ENCODE measurements at places on chromosomes 13 and 19. TPM values are rescaled to one million over a fixed set of nuclear protein-coding genes. Genes with fewer than 3 reads are reported as not detected.

The FAM216B gene
- not detected for total RNA-seq

The MAP4K1 gene
- 262 TPM for total RNA-seq

The DZIP1 gene
- not detected for total RNA-seq

The CABP5 gene
- total RNA-seq: not detected

- peak; percentile 65 for DNase-seq
- no peak overlapping the region for H3K27ac ChIP-seq
- H3K27me3 ChIP-seq: no peaks in the 10 kb centered on the region
- H3K36me3 ChIP-seq: no peaks in the 10 kb centered on the region
- no peaks in the 10 kb centered on the region for H3K4me1 ChIP-seq
- no peak overlapping the region for H3K4me3 ChIP-seq
Observed at GRCh38 chr19:10478903-10479384, 24.2 kb downstream of the KEAP1 start.

GRCh38 chr13:76708138-76708688 is 178.0 kb downstream of the KCTD12 start:
- no peaks in the 10 kb centered on the region for H3K27me3 ChIP-seq
- no peak for DNase-seq
- H3K36me3 ChIP-seq: no peaks in the 10 kb centered on the region
- no peak overlapping the region for H3K27ac ChIP-seq
- H3K4me1 ChIP-seq: no peaks in the 10 kb centered on the region

GRCh38 chr19:35118268-35119020 is 2.8 kb downstream of the FXYD3 start:
- H3K36me3 ChIP-seq: no peaks in the 10 kb centered on the region
- no peaks in the 10 kb centered on the region for H3K27me3 ChIP-seq
- no peak for DNase-seq
- H3K4me1 ChIP-seq: 0 out of 2 replicates have a peak, but pooled peaks cover 3% of the 10 kb centered on the region

DNA sequence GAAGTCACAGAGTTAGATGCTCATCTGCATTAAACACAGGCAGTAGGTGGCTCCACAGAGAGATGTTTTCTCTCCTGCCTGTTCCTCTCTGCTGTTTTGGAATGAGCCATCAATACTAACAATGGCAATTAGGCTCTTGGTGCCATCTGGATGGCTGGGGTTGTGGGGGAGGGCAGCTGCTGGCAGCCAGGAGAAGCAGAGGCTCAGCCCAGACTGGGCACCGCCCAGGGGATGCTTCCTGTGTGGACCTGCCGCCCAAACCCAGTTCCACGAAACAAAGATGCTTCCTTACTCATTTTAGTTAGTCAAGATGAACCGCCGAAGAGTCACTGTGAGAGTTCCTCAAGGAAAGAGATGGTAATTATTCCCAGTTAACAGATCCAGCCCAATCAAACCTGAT is 50.8 kb upstream of the PCDH8 start:
- no peak overlapping the region for H3K27ac ChIP-seq
- DNase-seq: no peak
- peaks cover 23% of the 10 kb centered on the region for H3K4me1 ChIP-seq
- H3K4me3 ChIP-seq: no peak overlapping the region
- no peaks in the 10 kb centered on the region for H3K27me3 ChIP-seq
- no peaks in the 10 kb centered on the region for H3K36me3 ChIP-seq

DNA sequence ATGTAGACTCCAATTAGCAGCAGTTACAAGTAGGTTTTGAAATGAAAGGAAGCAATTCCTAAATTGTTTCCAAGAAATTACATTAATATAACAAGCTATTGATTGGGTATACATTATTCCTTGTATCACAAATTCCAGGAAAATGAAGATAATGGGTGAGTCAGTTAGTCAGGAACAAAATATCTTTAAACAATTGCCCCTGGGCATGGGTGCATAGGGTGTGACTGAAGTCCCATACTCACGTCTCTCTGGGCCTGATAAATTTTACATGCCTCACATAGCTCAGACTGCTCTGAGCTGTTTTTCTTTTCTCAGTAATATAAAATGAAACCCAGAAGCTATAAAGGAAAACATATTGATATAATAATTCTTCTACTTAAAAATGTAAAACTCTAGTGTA is 87.8 kb downstream of the FNDC3A start:
- peaks cover 3% of the 10 kb centered on the region for H3K4me1 ChIP-seq
- H3K36me3 ChIP-seq: no peaks in the 10 kb centered on the region
- H3K4me3 ChIP-seq: no peak overlapping the region

- H3K36me3 ChIP-seq: no peaks in the 10 kb centered on the region
- no peaks in the 10 kb centered on the region for H3K27me3 ChIP-seq
- H3K4me3 ChIP-seq: no peak overlapping the region
Observed at GRCh38 chr19:35045667-35046300, 4.3 kb downstream of the HPN start.

DNA sequence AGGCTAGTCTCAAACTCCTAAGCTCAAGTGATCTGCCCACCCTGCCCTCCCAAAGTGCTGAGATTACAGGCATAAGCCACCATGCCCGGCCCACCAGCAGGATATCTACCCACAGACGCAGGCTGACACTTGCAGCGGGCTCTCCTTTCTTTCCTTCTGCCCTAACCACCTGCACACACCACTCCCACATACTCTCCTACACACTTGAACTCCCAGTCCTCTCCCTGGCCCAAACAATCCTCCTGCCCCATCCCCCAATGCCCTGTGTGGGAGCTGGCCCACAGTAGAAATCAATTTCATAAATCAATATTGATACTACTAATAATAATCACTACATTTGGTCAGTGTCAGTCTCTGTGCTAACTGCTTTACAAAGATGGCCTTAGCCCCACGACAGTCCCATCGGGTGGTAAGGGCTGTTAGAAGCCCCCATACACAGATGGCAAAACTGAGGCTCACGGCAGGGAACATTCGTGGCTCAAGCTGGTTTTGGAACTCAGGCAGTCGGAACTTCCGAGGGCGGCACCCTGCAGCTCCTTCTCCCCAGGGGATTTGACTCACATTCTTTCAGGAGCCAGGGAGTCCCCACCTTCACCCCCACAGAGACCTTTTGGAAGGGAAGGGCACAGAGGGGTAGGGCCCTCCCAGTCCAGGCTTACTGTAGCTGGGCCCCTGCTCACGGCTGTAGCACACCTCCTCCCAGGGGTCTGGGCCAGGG is 3.4 kb upstream of the DPF1 start:
- H3K27ac ChIP-seq: no peak overlapping the region
- no peaks in the 10 kb centered on the region for H3K36me3 ChIP-seq
- DNase-seq: no peak
- no peak overlapping the region for H3K4me3 ChIP-seq

DNA sequence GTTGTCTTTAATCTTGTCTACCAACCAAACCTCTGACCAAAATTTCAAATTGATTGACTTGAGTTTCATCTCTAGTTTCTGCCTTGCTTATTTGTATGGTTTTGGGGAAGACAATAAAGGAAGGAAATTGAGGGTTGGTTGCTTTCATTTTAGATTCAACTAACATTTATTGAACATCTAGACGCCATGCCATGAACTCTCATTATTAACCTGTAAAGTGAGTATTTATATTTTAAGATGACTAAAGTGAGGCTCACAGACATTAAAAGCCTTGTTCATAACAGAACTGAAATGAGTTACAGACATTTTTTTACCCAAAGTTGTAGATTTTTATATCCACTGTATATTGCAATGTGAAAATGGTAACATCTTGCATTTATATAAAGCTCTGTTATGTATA is 239.3 kb downstream of the LMO7 start:
- H3K4me1 ChIP-seq: no peaks in the 10 kb centered on the region
- no peak overlapping the region for H3K27ac ChIP-seq
- no peak overlapping the region for H3K4me3 ChIP-seq
- H3K36me3 ChIP-seq: no peaks in the 10 kb centered on the region
- no peaks in the 10 kb centered on the region for H3K27me3 ChIP-seq

DNA sequence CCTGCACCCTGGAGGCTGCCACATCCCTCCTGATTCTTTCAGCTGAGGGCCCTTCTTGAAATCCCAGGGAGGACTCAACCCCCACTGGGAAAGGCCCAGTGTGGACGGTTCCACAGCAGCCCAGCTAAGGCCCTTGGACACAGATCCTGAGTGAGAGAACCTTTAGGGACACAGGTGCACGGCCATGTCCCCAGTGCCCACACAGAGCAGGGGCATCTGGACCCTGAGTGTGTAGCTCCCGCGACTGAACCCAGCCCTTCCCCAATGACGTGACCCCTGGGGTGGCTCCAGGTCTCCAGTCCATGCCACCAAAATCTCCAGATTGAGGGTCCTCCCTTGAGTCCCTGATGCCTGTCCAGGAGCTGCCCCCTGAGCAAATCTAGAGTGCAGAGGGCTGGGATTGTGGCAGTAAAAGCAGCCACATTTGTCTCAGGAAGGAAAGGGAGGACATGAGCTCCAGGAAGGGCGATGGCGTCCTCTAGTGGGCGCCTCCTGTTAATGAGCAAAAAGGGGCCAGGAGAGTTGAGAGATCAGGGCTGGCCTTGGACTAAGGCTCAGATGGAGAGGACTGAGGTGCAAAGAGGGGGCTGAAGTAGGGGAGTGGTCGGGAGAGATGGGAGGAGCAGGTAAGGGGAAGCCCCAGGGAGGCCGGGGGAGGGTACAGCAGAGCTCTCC is 6.9 kb upstream of the CEACAM5 start:
- H3K4me3 ChIP-seq: no peak overlapping the region
- H3K4me1 ChIP-seq: no peaks in the 10 kb centered on the region
- peak; percentile 72 for DNase-seq
- no peak overlapping the region for H3K27ac ChIP-seq
- no peaks in the 10 kb centered on the region for H3K36me3 ChIP-seq

DNA sequence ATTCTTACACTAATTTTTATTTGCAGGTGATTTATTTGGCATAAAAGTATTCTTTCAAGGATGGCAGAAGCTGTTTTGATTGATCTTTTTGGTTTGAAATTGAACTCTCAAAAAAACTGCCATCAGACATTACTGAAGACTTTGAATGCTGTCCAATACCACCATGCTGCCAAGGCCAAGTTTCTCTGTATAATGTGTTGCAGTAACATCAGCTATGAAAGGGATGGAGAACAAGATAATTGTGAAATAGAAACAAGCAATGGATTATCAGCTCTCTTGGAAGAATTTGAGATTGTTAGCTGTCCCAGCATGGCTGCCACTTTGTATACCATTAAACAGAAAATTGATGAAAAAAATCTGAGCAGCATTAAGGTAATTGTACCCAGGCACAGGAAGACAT is 1.2 kb downstream of the LACC1 start:
- no peak overlapping the region for H3K4me3 ChIP-seq
- no peaks in the 10 kb centered on the region for H3K27me3 ChIP-seq
- H3K27ac ChIP-seq: no peak overlapping the region
- H3K4me1 ChIP-seq: peaks cover 37% of the 10 kb centered on the region
- no peaks in the 10 kb centered on the region for H3K36me3 ChIP-seq

- H3K36me3 ChIP-seq: peaks cover 6% of the 10 kb centered on the region
- H3K27me3 ChIP-seq: no peaks in the 10 kb centered on the region
- no peak for DNase-seq
- no peak overlapping the region for H3K27ac ChIP-seq
- no peaks in the 10 kb centered on the region for H3K4me1 ChIP-seq
Observed at GRCh38 chr19:4660993-4661392, 9.1 kb downstream of the MYDGF start.

DNA sequence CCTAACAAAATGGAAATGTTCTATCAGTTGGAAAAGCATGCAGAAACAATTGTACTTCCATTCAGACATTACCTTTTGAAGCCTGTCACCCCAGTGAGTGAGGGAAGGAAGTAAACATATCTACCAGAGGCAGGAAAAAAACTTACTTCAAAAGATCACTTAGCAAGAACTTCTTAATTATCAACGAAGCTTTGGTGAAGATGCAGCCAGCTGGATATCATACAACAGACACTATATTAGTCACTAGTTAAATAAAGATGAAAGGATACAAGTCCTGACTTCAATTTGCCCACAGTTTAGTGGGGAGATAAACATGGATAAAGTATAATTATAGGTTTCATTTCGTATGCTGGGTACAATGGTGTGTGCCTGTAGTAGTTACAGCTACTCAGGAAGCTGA is 148.8 kb downstream of the TNFRSF19 start:
- H3K4me3 ChIP-seq: no peak overlapping the region
- DNase-seq: no peak
- H3K36me3 ChIP-seq: no peaks in the 10 kb centered on the region
- no peaks in the 10 kb centered on the region for H3K4me1 ChIP-seq
- no peaks in the 10 kb centered on the region for H3K27me3 ChIP-seq
- H3K27ac ChIP-seq: no peak overlapping the region

DNA sequence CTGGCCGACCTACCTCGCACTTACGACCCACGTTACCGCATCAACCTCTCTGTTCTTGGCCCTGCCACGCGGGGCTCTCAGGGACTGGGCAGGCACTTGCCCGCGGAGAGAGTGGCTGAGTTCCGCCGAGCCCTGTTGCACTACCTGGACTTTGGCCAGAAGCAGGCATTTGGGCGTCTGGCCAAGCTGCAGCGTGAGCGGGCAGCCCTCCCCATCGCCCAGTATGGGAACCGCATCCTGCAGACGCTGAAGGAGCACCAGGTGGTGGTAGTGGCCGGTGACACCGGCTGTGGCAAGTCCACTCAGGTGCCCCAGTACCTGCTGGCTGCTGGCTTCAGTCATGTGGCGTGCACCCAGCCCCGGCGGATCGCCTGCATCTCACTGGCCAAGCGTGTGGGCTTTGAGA is 4.2 kb downstream of the DHX34 start:
- H3K4me3 ChIP-seq: no peak overlapping the region
- no peak overlapping the region for H3K27ac ChIP-seq
- peaks cover 24% of the 10 kb centered on the region for H3K4me1 ChIP-seq
- H3K36me3 ChIP-seq: peaks cover 40% of the 10 kb centered on the region

- H3K4me1 ChIP-seq: no peaks in the 10 kb centered on the region
- no peak for DNase-seq
- H3K27me3 ChIP-seq: no peaks in the 10 kb centered on the region
- no peak overlapping the region for H3K27ac ChIP-seq
- no peaks in the 10 kb centered on the region for H3K36me3 ChIP-seq
Observed at GRCh38 chr13:39821977-39822376, 166.5 kb downstream of the COG6 start.

DNA sequence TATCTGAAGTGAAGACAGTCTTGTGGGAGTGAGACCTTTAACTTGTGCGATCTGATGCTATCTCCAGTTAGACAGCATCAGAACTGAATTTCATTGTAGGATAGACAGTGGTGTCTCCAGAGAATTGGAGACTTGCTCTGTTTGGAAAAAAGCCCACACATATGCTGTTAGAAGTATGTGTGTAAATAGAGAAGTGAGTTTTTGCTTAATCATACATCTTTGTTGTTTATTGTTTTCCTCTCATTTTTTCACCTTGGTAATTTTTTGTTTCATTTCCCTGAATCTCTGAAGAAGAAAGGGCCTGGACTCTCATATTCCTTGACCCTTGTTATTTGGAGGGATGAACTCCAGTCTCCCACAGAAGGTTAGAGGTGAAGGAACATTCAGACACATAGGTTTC is 21.8 kb downstream of the FPR3 start:
- no peaks in the 10 kb centered on the region for H3K4me1 ChIP-seq
- DNase-seq: no peak
- no peaks in the 10 kb centered on the region for H3K36me3 ChIP-seq
- H3K27me3 ChIP-seq: 0 out of 2 replicates have a peak, but pooled peaks cover 7% of the 10 kb centered on the region

GRCh38 chr19:31962561-31962996 is 382.8 kb upstream of the ZNF507 start:
- no peak for DNase-seq
- H3K27me3 ChIP-seq: no peaks in the 10 kb centered on the region
- no peaks in the 10 kb centered on the region for H3K36me3 ChIP-seq
- no peak overlapping the region for H3K4me3 ChIP-seq

- peaks cover 5% of the 10 kb centered on the region for H3K4me1 ChIP-seq
- 0 out of 2 replicates have a peak overlapping the region, but pooled peaks have one; percentile 13 for H3K4me3 ChIP-seq
- no peak for DNase-seq
- no peaks in the 10 kb centered on the region for H3K36me3 ChIP-seq
- no peak overlapping the region for H3K27ac ChIP-seq
Observed at GRCh38 chr13:89315287-89315686, 1644.1 kb downstream of the SLITRK5 start.

Data from Karpas-422 (cell line).